ENCODE measurements at places on chromosomes 11 and 22.

DNA sequence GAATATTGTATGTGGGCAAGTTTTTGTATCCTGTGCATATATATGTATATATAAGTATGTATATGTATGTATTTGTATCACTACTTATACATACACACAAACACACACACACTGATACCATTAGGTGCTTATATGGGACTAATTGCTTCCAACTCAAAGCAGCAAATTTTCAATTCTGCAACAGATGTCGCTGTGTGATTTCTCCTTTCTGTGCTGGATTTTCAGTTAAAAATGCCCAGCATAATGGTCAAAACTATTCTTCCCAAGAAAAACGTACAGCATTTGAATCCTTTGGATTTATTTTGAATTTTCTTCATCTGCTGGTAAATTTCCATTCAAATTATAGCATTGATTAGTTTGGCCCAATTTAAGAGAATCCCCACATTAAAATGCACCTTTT, 4.3 kb downstream of the CADM1 start:
- DNase-seq: no peak

DNA sequence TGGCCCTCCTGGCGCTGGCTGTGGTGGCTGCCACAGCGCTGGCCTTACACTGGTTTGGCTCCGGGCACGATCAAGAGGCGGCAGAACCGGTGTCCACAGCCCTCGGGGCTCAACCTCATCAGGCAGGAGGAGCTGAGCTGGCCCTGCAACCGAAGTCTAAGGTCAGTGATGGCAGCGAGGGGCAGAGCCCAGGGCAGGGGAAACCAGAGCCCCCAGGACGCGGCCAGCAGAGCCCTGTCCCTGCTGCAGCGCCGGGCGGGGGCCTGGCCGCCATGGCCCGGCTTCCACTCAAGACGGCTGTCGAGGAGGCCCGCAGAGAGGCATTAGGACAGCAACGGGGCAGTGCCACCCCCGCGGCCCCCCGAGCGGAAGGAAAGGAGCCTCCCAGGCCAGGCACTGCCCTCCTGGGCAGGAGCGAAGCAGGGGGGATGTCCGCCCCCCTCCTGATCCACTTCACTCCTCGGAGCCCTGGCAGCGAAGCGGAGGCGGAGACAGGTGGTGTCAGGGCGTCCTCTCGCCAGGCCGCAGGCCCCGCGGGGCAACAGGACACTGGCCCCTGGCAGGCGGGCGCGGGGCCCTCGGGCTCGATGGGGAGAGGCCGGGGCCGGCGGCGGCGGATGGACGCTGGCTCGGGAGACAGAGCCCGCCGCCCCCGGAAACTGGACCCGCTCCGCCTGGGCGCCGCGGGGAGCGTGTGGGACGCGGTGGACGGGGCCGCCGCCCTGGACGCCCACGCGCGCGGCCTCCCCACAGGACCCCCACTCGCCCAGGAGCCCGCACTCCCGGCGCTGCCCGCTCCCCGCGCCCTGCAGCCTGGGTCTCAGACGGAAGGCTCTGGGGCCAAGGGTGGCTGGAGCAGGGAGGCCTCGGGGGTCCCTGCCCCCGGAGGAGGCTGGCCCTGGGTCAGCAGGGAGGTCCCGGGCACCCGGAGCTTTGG, 895 bp downstream of the KLHDC7B start:
- no peak for DNase-seq

GRCh38 chr11:105942921-105943320, 79.1 kb downstream of the MSANTD4 start:
- DNase-seq: no peak

- DNase-seq: no peak
These were observed 150.7 kb upstream of the CCDC90B start for GRCh38 chr11:83436855-83437254.

DNA sequence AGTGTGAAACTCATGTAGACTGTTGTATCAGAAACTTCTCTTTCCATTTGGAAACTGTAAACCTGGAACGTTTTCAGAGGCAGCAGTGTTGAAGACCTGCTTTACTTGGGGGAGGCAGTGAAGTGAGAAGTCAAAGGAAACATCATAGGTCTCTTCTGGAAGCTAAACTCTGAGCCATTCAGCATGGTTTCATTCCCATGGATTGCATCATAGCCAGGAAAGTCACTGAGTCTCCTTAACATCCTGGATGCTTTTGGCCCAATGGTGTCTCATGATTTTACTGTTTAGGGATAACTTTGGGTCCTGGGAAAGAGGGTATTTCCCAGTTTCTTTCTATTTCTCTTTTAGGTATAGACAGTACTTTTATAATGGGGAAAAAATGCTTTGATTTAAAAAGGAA, 153.2 kb upstream of the E2F8 start:
- no peak for DNase-seq

DNA sequence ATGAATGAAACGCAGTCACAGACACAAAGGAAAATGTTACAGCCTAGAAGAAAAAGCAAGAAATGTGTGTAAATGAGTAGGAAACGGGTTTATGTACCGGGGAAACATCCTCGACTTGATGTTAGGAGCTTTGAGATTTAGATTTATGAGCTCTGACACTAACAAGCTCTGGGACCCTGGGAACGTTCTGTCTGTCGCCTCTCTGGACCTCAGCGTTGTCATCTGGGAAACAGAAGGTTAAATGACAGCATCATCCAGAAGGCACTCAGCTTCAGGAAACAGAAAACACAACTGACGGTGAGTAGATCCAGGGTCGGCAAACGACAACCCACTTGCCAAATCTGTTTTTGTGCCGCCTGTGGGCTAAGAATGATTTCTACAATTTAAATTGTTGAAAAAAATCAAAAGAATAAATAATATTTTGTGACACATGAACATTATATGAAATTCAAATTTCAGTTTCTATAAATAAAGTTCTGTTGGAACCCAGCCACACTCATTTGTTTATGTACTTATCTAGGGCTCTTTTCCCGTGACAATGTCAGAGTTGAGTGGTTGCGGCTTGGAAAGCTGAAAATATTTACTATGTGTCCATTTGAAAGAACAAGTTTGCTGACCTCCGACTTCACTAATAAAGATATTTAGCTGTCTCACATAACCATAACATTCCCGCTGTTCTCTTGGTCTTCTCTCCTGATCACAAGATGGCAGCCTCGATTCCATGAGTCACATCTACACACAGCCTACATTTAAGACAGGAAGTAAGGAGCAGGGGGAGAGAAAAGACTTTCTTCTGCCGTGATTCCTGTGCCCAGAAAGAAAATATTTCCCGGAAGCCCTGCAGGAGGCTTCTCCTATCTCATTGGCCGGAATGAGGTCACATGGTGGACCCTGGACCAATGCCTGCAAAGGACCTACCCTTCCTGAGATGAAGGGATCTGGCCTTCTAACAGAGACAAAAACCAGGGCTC, 47.1 kb upstream of the SYT13 start:
- peak; percentile 16 for DNase-seq

- DNase-seq: no peak
These were observed 128.3 kb downstream of the MAML2 start for GRCh38 chr11:96214777-96215109.

DNA sequence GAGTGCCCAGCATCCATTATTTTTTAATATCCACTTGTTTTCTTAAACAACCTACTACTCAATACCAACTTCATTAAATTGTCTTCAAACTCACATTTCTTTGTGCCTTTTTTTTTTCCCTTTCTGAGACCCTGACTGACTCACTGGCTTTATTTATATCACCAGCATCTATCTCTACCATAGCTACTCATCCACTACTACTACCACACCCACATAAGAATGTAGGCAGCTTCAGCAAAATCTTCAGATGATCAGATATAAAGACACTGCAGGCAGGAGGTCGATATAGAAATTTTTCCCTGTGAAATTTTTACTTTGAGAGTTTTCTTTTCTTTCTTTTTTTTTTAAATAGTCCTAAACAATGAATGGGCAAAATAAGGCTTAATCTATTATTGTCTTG, 2.2 kb downstream of the OR56B1 start:
- no peak for DNase-seq

DNA sequence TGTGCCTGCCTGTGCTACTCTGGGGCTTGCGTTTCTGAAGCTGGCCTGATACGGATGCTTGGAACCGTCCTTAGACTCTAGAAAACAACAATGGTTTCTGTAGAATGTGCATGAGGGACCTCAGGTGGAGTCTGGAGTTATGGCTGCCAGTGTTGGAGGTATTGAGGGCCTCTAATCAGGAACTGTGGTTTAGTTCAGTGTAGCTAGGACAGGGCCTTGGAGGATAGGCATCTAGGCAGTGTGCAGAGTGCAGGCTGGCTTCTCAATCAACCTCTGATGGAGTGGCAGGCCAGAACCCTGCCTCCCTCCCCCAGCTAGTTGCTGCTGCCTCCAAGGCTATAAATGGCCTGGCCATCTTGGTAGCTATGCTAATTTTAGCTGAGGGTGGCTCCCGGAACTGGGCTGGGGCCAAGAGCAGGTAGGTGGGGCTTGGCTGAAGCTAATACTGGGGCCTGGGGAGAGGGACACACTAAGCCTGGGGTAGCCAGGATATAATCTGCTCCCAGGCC, 4.0 kb downstream of the STIM1 start:
- peak; percentile 61 for DNase-seq

DNA sequence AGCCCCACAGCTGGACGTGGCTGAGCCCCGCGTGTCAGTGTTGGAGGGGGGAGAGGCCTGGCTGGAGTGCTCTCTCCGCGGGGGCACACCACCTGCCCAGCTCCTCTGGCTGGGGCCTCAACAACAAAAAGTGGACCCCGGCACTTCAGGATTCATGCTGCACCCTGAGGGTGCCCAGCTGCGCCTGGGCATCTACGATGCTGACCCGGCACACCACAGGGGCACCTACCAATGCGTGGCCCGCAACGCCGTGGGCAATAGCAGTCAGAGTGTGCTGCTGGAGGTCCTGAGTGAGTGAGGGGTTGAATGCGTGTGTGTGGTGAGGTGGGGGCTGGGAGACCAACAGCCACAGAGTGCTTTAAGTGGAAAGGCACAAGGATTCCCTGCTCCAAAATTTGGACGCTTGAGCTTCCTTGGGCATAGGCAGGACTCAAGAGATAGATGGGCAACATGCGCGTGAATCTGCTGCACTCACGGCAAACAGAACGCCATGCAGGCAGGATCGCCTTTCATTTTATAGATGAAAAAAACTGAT, 7.6 kb downstream of the VSIG10L2 start:
- no peak for DNase-seq
